ENCODE measurements at places on chromosomes 4 and X.

DNA sequence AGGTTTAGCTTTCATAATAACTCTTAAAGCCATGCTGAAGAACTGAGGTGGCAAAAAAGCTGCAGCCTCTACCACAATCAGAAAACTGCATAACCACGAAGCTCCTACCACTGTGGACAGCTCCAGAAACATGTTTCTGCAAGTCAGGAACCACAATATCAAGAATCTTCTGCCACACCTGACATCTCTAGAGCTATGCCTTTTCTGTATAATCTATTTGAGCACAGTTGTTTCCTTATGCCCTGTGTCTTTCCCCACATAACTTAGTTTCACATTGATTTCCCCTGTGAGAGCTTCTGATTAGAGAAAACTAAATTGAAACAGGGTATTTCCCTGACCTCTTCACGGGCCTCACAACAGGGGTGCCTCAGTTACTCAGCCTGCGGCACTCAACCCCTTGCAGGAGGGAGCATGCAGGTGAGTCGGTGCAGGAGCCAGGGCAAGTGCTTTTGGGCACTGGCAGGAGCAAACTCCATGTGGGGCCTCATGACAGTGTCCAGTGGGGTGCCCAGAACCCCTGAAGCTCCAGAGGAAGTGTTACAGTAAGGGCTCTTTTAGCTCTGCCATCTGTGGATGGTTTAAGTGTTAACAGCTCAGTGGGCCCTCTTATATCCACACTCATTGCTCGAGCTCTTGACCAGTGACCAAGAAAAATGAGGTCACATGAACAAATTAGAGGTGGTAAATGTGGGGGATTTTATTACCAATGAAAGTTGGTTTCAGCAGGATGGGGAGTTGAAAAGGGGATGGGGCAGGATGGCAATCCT lies 132.8 kb upstream of the BMP3 start:
- DNase-seq = no peak

DNA sequence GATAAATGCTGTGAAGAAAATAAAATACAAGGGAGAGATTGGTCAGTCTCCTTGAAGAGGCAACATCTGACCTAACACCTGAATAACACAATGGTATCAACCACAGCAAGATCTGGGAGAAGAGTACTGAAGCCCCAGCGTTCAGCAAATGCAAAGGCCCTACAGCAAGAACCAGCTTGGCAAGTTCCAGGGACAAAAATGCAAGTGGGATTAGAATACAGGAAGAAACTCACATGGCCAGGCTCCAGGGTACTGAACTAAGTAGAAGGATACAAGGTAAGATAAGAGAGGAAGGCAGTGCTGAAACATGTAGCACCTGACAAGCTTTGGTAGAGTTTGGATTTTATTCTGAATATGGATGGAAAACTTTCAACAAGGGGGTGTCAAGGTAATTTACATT lies 3.6 kb downstream of the SMIM14 start:
- no peak for DNase-seq

GRCh38 chrX:49230500-49231232 lies 2.5 kb downstream of the CACNA1F start:
- DNase-seq = peak; percentile 68

DNA sequence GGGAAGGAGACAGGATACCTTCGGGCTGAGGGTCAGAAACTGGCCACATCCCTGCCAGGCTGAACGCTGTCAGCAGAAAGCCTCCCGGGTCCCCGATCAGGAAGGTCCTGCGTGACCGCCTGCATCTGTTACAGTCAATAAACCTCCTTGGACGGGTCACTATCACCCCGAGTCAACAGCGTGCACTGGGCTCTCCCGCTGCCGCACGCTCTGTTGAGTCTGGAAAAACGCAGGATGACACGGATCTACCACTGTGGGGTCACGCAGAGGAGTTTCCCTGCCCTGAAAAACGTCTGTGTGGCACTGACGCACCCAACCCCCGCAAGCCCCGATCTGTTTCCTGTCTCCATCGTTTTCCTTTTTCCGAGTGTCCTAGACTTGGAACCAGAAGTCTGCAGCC lies 12.1 kb downstream of the PPP2R3B start:
- DNase-seq = no peak

- DNase-seq = no peak
Observed at GRCh38 chr4:141660880-141661279, 24.5 kb downstream of the IL15 start.

DNA sequence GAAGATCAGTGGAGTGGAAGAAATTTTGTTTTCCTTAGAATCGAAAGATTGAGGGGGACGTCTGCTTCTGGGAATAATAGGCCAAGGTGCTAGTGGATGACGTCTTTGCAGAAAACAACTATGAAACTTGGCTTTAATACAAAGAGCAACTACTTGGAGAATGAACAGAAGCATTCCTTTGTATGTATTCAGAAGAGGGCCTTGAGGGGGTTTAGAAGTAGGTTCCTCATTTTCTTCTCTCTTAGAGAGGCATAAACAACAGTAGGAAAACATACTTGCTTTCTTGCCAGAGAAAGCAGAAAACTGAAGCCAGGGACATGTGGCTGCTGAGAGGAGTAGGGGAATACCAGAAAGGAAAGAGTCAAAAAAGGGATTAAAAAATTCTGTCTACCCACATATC lies 167.8 kb downstream of the ZNF330 start:
- DNase-seq = no peak

DNA sequence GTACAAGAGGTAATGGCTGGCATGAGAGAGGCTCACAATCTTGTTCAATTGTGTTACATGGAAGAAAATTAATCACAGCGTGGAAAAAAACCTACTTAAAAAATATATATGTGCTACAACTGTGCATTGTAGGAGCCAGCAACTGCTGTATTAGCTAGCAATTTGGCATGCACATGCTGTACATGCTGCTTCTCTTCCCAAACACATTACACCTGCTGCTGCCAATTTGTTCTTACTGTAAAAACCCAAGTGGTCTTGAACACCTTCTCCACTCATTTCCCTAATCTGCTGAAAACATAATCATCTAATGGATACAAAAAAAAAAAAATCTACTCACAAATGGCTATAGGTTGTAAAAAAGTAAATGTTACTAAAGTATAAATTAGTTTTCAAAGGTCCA lies 264.2 kb downstream of the INPP4B start:
- no peak for DNase-seq

DNA sequence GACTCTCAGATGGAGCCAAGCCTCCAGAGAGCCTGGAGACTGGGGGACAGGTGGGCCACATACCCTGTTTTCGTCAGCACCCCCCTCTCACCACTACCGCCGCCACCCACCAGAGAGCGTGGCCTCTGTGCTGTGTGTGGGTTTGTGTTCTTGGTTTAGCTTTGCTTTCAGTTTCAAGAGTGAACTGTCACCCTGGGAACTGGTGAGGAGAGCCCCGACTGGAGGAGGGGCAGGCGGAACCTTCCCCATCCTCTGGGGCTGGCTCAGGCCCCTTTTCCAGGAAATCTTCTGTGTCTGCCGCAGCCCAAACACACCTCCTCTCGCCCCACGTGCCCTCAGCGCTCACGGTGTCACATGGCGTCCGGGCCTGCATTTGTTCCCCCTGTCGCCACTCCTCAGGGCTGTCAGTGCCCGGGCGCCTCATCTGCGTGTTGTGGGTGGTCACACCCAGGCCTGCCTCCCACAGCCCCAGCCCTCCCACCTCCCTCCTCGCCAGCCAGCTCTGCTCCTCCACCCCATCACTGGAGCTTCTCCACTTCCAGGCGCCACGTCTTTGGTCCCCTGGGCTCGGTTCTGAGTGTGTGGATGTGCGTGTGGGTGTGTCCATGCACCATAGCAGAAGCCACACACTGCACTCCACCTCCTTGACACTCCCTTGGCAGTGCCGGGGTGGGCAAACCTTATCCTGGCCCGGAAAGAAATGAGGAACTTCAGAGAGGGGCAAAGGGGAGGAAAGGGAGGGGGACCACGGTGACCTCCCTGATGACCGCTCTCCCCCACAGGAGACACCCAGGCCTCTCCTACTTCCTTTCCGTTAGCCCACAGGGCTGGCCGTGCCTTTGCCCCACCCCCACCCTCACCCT lies 27.8 kb downstream of the ELF4 start:
- peak; percentile 88 for DNase-seq

GRCh38 chrX:132778917-132779316 lies 179.5 kb downstream of the HS6ST2 start:
- no peak for DNase-seq

- DNase-seq = peak; percentile 35
Observed at GRCh38 chrX:38799995-38800580, 1.2 kb upstream of the MID1IP1 start.

DNA sequence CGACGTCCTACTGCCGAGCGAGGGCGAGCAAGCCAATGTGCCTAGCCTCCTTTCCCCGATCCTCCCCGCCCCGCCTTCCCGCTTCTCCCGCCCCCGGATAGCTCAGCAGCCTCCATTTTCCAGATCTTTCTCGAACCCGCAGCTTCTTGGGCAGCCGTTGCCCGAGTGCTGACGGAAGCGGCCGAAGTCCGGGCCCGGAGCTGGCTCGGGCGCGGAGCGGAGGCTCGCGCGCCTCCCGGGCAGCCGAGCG lies 172 bp upstream of the HSPA4L start:
- no peak for DNase-seq

- DNase-seq = no peak
Observed at GRCh38 chr4:76235915-76236314, 15.6 kb upstream of the FAM47E start.

DNA sequence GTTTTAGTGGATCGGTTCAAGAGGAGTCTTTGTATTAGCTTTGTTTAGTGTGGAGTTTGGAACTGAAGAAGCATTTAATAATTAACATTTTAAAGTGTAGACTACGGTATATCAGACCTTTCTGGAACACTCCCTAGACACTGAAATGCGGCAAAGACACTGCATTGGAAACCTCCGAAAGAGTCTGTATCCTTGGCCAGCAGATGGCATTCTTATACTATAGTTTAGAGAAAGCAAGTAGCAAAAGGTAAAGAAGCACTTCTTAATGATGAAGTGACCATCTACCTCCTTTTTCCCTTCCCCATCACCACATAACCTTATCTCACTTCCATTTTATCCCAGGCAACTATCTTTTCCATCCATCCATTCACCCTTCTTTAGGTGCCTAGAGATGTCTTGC lies 7.6 kb downstream of the FABP2 start:
- DNase-seq = peak; percentile 64

DNA sequence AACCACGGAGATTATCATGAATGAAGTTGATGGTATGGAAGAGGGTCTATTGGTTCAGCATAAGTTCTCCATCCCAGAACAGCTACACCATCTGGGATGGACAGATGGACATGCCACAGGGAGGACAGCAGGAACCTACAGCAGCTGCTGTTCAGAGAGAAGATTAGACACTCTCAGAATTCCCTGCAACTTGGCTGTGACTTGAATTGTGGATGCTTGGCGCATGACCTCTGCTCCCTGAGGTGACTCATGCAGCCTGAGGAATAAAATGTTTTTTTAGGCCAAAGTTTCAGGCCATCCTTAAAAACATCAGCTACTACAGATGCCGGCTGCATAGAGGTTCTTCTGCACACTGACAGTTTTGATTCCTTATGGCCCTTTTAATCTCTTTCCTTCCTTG lies 97.3 kb downstream of the RS1 start:
- no peak for DNase-seq

- no peak for DNase-seq
Observed at GRCh38 chr4:52052475-52052780, 1.3 kb downstream of the SPATA18 start.

DNA sequence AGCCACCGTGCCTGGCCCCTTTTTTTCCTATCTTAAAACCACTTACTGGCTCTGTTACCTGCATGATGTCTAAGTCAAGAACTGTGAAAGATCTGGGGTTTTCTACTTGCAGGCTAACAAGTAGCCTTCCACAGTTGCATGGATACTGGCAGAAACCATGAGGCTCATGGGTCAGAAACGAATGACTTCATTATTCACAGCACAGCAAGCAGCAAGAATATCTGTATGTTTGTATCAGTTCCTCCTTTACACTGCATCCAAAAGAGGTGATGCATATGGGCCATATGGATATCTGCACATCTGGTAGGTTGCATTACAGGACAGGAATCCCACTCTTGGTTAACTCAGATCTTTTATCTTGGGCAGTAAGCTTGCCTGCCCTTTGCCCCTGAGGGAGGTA lies 154.9 kb upstream of the NUDT6 start:
- no peak for DNase-seq

GRCh38 chrX:78375894-78376293 lies 48.5 kb upstream of the CYSLTR1 start:
- DNase-seq = peak; percentile 7

DNA sequence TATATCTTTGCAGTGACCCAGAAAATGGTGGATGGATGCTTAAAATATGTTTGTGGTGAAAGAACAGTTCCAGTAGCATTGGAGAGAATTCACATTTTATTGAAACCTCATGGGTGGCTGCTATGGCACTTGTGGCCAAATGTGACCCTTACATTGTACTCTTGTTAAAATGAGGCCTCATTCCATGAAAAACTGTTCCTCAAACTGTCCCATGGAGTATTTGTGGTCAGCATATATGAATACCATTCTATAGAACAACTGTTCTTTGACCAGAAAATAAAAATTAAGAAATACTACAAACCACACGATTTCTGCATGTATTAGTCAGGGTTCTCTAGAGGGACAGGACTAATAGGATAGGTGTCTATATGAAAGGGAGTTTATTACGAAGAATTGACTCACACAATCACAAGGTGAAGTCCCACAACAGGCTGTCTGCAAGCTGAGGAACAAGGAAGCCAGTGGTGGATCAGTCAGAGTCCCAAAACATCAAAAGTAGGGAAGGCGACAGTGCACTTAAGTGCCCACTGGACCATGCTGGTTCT lies 35.1 kb downstream of the GEMIN8 start:
- no peak for DNase-seq

GRCh38 chrX:20393944-20394343 lies 127.2 kb upstream of the RPS6KA3 start:
- no peak for DNase-seq

DNA sequence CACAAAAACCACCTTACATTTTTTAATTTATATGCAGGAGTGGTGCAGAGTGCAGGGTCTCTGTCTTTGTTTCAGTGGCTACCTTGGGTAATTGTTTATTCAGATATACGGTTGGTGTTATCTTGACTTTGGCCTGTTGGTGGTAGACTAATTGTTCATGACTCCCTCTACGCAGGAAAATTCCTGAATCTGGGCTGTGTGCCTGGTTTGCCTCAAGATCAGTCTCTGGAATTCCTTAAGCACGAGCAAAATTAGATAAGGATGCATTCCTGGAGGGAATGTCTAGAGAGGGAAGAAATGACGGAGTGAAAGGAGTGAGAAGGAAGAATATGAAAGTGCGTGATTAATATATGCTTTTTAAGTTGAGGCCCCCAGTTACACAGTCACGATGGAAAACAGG lies 576.9 kb upstream of the PCDH10 start:
- no peak for DNase-seq

- no peak for DNase-seq
Observed at GRCh38 chrX:16649858-16650257, at the start of gene S100G. Gene S100G (plus strand): TSS chrX:16650158. CDS start chrX:16651007, 849 bp downstream.

GRCh38 chr4:103415801-103416200 lies 217.7 kb upstream of the CENPE start:
- no peak for DNase-seq

DNA sequence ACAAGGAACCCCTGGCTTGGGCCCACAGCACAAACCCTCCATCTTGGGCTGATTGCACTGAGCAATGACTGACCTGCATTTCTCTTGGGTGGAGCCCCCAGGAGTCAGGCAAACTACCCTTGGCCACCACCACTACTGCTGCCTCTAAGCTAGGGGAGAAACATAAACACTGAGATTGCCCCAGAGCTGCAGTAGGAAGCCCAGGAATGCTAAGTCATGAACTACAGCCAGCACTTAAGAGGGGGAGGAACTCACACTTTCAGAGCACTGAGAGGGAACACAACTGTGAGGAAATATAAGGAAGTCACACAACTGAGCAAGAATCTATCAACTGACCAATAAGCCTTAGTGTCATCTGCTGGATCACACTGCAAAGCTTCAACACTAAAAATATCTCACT lies 111.6 kb upstream of the PPP3CA start:
- DNase-seq = no peak

GRCh38 chr4:122244764-122245163 lies 92.6 kb downstream of the BLTP1 start:
- DNase-seq = no peak
